Heart left ventricle (tissue), 16 donors: ENCODE measurements at places on chromosomes 2 and 18. TPM values are rescaled to one million over a fixed set of nuclear protein-coding genes. Genes with fewer than 3 reads are reported as not detected.

GRCh38 chr18:10055125-10055750 is 141.4 kb downstream of the VAPA start:
- no peak for DNase-seq

DNA sequence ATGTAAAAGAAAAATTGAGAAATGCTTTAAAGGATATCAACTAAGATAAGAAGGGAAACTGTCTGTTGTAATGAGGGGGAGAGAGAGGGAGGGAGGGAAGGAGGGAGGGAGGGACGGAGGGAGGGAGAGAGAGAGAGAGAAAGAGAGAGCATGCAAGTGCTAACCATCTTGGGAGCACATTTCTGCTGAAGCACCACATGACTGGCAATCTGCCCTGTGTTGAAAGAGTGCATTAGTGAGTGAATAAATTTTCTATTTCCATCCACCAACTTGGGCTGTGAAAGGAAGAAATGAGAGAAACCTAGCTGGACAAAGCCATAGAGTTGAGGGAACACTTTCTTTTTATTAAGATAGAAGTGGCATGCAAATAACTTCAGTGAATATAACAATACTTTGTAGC is 110.7 kb downstream of the TMX3 start:
- no peak for DNase-seq

DNA sequence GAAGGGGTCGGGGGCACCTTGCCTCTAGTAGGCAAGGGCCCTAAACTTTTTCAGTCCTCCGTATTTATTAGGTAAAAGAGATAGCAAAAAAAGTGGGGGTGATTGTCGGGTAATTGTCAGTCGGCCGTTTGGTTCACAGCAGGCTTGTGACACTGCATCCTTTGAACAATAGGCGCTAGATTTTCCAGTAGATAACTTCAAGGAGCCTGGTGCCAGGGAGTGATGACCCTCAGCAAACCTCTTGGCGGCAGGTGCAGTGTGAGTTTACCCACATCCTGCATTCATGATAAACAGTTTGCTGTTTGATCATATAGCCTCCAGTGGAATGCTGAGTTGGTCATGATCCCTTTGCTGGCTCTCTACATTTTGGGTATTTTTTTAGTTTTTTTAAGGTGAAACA is 22.9 kb downstream of the SERPINB8 start:
- no peak for DNase-seq

- DNase-seq: no peak
These were observed 48.9 kb downstream of the ADCY3 start for GRCh38 chr2:24870891-24871705.

DNA sequence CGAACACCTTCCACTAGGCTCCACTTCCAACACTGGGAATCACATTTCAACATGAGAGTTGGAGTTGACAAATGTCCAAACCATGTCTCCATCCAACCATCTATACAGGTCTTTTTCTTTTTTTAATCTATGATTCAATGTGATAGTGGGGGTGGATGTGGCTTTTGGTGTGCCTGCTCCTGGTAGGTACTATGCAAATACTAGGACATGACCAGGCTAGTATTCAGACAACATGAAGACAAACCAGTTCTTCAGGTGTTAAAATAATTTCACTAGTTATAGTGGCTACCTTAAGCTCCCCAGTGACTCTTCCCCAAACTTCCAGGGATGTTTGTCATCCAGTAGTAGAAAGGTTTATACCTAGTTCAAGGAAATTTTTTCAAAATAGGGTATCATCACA is 387.5 kb downstream of the CDH2 start:
- no peak for DNase-seq

DNA sequence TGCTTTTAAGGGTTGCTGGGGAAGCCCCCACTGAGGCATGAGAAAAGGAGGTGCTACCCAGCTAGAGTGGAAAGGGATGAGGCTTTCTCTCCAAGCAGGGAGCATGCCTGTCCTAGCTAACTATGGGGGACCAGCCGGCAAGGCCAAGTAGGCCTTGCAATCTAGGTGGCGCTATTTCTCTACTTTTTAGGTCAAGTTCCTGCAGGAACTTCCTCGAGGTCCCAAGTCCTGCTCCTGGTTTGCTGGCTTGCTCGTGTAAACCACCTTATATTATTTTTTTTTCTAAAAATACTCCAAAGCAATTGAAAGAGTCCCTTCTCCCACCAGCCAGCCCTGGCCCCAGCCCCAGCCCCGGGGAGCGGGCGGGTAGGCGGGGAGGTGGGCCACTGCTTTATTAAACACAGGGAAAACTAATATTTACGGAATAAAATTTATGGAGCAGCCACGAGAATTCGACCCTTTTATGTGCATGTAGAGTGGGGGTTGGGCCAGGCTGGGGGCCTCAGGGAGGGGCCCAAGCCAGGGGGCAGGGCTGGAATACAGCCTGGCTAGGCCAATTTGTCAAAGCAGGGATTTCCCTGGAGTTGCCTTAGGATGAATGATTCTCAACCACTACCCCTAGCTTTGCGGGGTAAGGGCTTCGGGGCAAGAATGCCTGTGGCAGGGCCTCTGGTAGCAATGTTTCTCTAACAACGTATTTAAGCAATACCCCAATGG is 12.8 kb upstream of the IHH start:
- no peak for DNase-seq

DNA sequence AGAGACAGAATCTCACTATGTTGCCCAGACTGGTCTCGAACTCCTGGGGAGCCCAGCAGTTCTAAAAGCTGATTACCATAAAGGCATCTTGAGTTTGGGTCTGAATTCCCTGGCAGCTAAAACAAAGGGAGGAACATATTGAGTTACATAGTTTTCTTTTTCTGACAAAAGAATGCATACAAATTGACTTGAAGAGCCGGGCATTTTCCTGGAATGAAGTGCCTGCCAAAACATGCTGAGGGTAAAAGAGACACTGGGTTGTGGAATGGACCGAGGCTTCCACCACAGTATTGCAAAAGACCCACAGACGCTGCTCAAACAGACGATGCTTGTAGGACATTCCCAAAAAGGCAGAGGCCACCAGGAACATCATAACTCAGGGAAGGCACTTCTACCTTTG is 35.1 kb upstream of the ROCK2 start:
- no peak for DNase-seq

The RFX8 gene
- 0.17 TPM for total RNA-seq

DNA sequence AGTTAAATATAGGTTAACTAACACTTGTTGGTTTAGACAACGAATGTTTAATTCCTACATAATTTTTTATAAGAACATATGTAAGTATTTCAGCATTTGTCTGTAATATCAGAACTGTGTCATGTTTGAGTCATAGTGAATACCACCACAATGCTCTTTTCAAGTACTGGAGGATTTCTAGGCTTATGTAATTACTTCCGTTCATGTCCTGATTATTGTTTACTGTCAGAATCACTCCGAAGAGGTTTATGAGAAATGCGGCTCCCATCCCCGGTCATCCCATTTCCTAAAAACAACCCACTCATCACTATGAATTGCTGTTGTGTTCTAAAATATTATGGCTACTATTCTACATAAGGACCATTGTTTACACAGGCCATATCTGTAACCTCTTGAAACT is 45.1 kb downstream of the CDH19 start:
- no peak for DNase-seq

The GNAL gene
- 1.1 TPM for total RNA-seq
